Fibroblast of lung (primary cell): ENCODE measurements at places on chromosomes 3 and 15.
A peak's percentile ranks its signal among the peaks of the same experiment; 100 is the strongest.

DNA sequence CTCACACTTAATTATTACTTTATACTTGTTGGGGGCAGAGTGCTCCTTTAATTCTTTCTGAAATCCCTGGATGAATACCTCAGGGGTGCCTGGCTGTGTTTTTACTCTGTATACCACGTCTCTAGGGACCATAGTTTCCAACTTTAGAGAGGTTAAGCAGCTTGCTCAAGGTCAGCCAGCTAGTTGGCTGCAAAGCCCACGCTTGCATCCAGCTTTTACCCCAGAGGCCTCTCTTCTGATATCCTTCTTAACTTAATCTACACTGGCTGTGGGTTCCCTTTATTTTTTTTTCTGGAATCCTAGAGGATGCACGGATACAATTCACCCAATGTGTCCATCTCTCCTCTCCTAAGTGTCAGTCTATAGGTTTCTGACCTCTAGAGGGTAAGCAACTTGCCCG is 1.4 kb downstream of the PDZRN3 start:
- no peak for DNase-seq

DNA sequence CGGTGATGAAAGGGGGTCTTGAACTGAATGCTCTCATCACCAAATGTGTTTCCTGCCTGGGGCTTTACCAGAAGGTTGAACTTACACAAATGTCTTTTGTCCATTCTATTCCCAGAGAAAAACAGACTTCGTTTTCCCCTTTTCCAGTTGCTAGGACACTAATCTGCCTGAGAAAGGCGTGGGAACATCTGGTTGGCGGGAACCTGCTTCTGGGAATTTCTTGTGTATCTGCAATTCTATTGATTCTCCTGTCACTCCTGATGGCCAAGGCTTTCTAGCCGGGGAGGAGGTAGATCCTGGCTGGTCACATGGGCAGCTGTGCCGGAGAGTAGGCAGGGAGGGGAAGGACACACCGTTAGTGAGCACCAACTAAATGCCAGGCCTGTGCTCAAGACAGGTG is 31.1 kb upstream of the CCDC174 start:
- DNase-seq, result no peak

- peak; percentile 67 for DNase-seq
Observed at GRCh38 chr15:65211482-65211982, 259 bp upstream of the CILP start.

DNA sequence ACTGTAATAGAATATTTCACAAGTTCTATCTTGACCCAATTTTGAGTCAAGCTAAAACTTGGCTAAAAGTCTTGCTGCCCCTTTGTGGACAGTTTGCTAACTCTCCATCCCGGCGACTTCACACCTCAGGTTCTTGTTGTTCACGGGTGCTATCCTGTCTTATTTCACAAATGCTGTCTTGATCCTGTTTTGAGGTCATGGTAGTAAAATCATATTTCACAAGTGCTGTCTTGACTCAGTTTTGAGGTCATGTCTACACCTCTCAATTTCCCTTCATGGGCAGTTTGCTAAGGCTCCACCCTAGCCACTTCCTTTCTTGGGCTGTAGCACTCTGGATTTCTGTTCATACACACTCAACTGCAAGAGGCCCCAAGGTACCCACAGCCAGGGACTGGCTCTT is 45.0 kb upstream of the GK5 start:
- no peak for DNase-seq

GRCh38 chr3:186540221-186540834 is 3.9 kb downstream of the CRYGS start:
- DNase-seq, result peak; percentile 67

- DNase-seq, result no peak
Observed at GRCh38 chr3:132456571-132456970, 39.3 kb downstream of the DNAJC13 start.

DNA sequence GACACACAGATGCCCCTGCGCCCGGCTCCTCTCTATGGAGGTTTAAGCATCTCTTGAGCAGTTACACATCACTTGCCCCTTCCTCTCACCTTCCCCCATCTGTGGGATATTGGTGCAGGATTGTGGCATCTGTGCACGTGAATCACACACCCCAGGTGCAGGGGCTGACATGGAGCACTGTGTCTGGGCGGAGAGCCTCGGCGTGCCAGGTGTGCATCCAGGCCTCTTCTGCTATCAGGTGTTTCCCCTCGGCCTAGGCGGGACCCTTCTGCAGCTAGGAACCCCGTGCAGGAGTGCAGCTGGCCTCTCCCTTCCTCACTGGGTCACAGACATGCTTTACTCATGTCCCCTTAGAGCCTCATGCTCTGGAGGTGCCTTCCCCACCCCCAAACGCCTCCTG is 33.4 kb upstream of the MUC13 start:
- no peak for DNase-seq

DNA sequence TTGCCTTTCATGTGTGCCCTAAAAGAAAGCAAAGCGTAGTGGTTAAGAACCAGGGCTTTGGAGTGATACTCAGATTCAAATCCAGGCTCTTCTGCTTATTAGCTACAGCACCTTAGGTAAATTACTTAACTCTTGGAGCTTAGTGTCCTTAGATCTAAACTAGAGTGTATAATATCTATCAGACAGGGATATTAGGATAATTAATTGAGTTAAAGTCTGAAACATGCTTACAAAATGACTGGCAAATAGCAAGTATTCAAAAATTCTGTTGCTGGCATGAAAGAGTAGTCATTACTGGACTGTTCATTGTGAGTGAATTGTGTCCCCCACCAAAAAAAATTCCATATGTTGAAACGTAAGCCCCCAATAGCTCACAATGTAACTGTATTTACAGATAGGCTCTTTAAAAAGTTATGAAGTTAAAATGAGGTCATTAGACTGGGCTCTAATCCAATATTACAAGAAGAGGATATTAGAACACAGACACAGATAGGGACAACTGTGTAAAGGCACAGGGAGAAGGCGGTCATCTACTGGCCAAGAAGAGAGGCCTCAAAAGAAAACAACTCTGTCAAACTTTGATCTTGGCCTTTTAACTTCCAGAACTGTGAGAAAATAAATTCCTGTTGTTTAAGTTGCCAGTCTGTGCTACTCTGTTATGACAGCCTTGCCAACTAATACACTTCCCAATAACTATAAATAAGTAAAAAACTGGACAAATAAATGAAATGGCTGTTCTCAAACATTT is 60.4 kb upstream of the LRRC3B start:
- no peak for DNase-seq

DNA sequence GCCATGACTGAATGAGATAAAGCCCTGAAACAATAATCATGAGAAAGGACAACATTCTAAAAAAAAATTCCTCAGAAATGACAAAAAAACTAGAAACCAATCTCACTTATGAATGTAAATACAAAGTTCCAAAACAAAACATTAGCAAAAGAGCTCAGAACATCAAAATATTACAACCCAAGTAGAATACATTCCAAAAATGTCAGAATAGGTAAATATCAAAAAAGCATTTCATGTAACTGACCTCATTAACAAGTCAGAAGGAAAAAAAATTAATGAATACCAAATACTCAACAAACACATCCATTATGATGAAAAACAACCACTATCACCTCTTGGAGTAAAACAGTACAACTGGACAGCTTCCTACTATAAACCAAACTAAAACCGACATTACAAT is 93.1 kb downstream of the DLG1 start:
- DNase-seq, result no peak

DNA sequence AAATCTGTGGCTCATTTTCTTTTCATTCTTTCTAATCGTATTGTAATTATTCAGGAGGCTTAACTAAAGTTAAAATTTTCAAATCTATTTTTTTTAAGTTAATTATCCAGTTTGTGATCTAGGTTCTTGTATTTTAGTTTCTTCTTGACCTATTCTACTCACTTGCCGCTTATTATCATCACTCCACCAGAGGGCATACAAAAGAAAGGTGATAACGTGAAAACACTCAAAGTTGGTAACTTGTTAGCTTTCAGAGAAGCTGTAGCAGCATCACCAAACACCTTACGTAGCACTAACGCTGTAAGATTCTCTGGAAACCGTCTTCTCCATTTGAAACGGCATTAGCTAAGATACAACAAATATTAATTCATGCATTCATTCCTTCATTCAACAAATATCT is 4.8 kb downstream of the GNB4 start:
- DNase-seq, result peak; percentile 55

GRCh38 chr3:138331143-138331894 is 1.7 kb upstream of the NME9 start:
- peak; percentile 27 for DNase-seq

DNA sequence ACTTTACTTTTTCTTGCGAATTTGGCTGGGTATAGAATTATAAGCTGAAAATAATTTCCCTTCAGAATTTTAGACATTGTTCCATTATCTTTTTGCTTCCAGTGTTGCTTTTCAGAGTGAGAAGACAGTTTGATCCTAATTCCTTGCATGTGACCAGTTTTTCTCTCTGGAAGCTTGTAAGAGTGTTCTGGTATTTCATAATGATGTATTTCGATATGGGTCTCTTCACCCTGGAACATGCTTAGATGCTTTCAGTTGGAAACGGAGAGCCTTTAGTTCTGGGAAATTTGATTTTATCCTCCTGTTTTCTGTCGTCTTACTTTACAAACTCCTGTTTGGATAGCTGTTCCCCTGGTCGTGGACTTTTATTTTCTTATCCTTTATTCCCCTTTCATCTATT is 13.9 kb downstream of the ALPK3 start:
- no peak for DNase-seq

- no peak for DNase-seq
Observed at GRCh38 chr3:114872588-114872987, 274.5 kb downstream of the ZBTB20 start.

GRCh38 chr3:57007521-57008460 is 52.7 kb upstream of the SPATA12 start:
- peak; percentile 92 for DNase-seq

- DNase-seq, result peak; percentile 76
Observed at GRCh38 chr3:58117561-58118181, 93.1 kb downstream of the DNASE1L3 start.
